ENCODE measurements at places on chromosomes 5 and 9. TPM values are rescaled to one million over a fixed set of nuclear protein-coding genes. Genes with fewer than 3 reads are reported as not detected.

CDC25C gene
- 10.5 TPM for total RNA-seq

ZNF354C gene
- 0.71 TPM for total RNA-seq

PCDHGA1 gene
- 0.26 TPM for total RNA-seq

MEIKIN gene
- total RNA-seq, result not detected

FOXI1 gene
- total RNA-seq, result not detected

CER1 gene
- not detected for total RNA-seq

Measured in A549 treated with Mapracorat at 1 μM for 4 hours (cell line).